ENCODE measurements at places on chromosomes 11 and 22.

GRCh38 chr11:120932305-120932915 lies 91.5 kb upstream of the TBCEL start:
- no peak for DNase-seq

DNA sequence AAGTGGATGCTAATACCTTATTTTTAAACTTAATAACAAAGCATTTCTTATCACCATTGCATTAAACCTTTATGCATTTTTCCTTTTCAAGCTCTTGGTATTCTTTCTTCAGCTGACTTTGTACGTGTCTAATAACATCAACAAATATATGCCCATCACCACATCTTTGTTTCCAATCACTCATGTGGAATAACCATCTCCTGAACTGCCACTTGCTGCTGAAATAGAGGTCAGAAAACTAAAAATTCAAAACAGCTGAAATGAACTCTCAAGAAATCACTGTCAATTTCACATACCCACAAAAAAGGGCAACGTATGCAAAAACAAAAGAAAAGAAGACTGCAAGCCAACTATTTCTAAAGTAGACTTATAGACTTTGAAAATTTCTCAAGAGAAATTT lies 7.4 kb downstream of the MSANTD4 start:
- DNase-seq = no peak

- no peak for DNase-seq
Observed at GRCh38 chr22:35950262-35950661, 78.4 kb downstream of the RBFOX2 start.

GRCh38 chr22:38700270-38700788 lies 414 bp downstream of the JOSD1 start:
- no peak for DNase-seq

DNA sequence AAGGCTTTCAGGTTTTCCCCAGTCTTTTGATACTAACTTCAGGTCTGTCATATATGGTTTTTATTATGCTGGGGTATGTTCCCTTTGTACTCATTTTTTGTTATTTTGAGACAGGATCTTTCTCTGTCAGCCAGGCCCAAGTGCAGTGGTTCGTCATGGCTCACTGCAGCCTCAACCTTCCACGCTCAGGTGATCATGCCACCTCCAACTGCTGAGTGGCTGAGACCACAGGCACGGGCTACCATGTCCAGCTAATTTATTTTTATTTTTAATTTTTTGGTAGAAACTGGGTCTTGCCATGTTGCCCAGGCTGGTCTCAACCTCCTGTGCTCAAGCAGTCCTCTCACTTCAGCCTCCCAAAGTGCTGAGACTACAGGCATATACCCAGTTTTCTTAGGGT lies 50.6 kb upstream of the PDGFD start:
- no peak for DNase-seq

GRCh38 chr22:35610741-35611140 lies 6.4 kb downstream of the MB start:
- DNase-seq = no peak

DNA sequence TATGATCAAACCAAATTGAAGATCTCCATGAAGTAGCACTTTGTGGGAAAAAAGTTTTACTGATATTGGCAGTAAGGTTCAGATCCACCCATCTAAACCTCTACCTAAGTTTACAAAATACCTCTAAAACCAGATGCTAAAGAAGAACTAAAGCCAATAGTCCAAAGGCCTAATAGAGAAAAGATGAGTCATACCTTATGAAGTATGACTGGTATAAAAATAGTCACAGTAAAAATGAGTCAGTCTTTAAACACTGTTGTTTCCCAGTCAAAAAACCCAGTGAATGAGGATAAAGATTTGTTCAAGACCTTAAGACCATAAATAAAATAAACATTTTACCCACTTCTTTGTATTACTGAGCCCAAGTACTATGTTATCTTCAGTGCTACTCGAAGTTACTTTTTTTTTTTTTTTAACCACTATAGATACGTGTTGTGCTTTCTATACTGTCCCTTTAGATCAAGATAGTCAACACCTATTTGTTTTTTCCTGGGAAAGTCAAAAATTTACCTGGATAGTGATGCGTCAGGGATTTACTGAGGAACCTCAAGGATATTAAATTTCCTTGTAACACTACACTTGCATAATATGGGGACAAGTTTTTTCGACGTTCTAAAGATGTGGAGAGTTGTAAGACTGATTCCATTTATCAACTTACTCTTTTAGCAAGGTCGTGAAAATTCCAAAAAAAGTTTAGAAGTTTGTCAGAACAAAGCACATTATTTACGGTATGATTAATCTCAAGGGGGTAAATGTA lies 87.3 kb downstream of the CCDC73 start:
- peak; percentile 39 for DNase-seq

DNA sequence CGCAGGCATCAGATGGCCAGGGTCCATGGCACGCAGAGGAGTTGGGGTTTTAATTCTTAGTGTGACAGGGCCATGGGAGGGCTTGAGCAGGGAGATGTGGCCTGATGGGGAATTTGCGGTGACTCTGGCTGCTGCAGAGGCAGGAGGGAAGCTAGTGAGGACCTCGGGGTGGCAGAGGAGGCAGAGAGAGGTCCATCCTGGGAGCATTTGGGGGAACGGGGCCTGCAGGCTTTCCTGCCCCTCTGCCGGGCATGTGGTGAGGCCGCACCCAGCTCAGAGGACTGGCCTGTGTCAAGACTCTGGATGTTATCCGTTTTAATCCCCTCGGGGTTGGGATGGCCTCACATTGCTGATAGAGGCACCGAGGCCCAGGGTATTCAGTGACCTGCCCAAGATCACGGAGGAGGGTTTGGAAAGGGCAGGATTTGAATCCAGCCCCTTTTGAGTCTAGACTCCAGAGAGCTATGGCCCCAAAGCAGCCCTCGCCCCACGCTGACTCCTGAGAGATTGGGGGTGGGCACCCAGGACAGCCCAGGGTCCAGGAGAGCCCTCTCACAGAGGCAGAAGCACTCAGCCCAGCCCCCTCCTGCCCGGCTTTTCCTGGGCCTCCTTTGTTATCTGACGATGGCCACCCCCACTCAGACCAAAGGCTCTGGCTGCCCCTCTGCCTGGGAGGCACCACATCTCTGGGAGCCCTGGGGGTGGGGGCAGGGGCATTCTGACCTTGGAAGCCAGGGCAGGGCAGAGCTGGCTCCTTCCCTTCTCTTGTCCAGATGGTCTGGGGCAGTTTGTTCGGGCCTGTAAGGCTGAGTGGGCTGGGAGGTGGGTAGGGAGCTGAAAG lies 13.9 kb downstream of the MGAT3 start:
- no peak for DNase-seq

Data from fibroblast of skin of left biceps (primary cell).